ENCODE measurements at places on chromosomes 4 and X. TPM values are rescaled to one million over a fixed set of nuclear protein-coding genes. Genes with fewer than 3 reads are reported as not detected.

OTUD6A gene
- total RNA-seq = not detected

MORC4 gene
- total RNA-seq = 50.6 TPM

DGKQ gene
- total RNA-seq = 5.3 TPM

- no peak for DNase-seq
Measured at GRCh38 chr4:75623026-75623425, 7.3 kb downstream of the CDKL2 start.

CASP3 gene
- total RNA-seq = 42.9 TPM

DNA sequence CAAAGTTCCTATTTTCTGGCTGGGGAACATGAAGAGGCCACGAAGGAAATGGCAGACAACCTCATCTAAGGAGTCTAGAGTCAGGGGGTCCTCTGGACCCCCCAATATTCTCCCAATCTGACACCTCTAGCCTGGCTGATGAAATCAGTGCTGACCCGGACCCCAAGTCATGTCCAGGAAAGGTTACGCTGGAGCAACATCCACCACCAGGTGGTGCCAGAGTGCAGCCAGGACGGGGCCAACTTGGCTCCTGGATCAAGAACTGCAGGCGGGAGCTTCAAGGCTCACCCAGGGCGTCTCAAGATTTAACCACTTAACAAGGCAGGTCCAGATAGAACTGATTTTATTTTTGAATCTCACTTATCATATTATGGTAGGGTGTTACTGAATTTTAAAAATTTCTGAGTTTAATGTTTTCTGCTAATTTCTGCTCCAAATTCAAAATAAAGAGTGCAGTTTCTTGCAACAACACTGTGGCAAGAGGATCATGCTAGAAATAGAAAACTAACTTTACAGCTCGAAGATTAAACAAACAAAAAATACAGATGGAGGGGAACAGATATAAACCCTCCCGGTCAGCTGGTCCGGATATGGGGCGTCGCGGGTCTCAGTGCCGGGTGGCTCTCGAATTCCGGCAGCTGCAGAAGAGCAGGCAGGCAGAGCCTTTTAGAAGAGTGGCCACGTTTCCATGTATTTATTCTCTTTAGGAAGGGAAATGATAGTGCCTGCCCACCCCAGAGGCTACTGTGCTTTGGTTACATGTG is 135.5 kb downstream of the AFAP1 start:
- DNase-seq = peak; percentile 85

- DNase-seq = peak; percentile 36
Measured at GRCh38 chr4:156538651-156539257, 432.8 kb downstream of the PDGFC start.

HSFX3 gene
- total RNA-seq = not detected

MAGEA11 gene
- total RNA-seq = not detected

DNA sequence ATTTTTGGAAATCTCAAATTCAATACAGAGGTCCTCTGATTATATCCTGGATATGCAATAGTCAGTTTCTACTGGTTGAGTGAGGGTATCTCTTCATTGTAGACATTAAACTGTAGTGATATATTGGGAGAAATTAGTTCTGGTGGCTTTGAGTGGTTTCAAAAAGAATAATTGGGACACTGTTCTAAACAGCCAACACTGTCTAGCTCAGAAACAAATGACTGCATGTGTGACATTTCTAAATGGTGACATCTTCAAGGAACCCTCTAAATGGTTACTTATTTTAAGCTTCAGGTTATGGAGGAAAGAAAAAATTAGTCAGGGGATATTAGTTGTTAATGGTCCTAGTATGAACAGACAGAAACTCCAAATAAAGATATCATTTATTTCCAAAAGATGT is 186.2 kb downstream of the LARP7 start:
- DNase-seq = no peak

DNA sequence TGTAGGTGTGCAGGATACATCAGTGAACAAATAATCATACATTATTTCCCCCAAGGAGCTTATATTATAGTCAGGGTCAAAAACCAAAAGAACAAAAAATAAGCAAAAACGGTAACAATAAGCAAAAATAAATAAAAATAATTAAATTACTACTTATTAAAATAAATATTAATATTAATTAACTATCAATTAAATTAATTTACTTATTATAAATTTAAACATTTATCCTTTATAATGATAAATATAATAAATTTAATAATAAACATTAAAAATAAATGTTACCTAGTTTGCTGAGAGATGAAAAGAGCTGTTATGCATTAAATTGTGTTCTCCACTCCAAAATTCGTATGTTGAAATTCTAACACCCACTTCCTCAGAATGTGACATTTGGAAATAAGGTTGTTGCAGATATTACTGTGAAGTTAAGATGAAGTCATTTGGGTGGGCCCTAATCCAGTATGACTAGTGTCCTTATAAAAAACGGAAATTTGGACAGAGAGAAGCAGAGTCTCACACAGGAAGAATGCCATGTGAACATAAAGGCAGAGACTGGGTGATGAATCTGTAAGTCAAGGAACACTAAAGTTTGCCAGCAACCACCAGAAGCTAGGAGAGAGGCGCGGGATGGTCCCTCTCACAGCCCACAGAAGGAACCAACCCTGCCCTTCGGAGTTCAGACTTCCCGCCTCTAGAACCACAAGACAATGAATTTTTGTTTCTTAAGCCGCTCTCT is 67.2 kb upstream of the IBSP start:
- no peak for DNase-seq

DNA sequence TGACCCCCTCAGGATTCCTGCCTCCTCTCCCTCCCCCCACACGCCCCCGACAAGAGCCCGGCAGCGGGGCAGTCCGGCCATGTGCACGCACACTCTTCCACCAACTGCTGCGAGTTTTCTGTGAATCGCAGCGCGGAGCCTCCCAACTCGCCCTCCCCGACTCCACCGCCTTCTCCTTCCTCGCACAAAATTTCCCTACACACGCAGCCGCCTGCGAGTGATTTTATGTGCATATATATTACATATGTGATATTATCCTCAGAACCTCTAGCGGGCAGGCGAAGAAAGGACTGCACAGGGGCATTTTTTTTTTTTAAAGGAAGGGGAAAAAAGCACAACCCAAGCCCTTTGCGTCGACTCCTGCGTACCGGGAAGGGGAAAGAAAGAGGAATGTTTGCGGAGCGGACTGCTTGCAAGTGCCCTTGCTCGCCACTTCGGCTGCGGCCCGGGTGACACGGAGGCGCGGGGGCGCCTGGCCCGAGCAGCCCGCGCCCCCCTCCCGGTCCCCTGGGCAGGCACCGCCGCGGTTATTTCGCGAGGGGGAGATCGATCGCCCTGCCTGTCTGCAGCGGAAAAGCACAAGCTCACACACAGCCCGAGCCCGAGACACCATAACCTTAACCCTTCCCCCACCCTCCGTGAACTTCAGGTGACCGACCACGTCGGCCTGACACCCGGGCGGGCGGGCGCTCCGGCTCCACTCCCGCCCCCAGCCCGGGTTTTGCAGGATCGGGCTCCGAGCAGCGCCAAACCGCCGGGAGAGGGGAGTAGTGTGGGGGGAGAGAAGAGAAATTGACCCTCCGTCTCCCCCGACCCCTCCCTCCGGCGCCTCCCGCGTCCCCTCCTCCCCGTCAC is 2.3 kb downstream of the ZNF827 start:
- DNase-seq = peak; percentile 86

DNA sequence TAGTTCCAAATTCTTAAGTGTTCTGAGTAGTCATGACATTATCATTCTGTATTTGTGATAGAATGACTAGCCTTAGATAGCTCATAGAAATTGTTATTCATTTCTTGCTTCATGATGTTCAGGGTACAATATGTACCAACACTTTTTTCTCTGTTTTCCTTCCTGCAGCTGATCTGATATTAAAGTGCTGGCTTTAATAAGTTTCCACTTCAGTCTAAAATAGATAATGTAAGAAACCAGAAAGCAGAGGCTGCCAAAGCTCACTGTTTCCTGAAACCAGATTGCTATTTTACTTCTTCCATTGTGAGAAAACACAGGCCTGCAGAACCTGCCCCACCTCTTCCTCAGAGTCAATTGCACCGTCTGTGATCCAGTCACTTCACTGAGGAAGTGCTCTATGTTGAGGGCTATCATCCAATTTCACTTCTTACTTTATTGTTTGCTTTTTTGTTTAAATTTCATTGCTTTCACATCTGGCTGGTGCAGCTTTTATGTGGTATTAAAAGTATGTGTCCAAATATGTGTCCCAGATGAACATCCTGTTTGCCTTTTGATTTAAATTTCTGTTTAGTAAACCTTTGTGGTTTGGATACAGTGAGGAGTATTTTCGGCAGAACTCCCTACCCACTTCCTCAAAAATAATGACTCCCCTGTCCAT is 652.1 kb downstream of the ANKRD50 start:
- peak; percentile 77 for DNase-seq

- peak; percentile 33 for DNase-seq
Measured at GRCh38 chrX:71859637-71860036, 51.0 kb upstream of the NHSL2 start.

DNA sequence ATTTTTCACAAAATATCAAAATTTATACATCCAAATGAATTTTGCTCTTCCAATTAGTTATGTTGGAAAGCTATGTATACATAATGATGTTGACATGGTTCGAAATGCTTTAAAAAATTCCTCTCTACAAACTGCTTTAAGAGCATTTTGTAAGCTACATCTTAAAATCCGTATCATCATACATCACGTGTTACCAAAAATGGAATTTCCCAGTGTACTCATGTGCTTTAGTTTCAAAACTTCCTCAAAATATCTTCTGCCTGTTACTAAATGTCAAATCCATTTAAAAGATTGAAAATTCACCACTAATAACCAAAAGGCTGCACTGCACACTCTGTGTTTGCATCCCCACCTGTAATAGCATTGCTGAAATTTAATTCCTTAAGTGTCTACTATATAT is 87.9 kb downstream of the WDFY3 start:
- no peak for DNase-seq

DNA sequence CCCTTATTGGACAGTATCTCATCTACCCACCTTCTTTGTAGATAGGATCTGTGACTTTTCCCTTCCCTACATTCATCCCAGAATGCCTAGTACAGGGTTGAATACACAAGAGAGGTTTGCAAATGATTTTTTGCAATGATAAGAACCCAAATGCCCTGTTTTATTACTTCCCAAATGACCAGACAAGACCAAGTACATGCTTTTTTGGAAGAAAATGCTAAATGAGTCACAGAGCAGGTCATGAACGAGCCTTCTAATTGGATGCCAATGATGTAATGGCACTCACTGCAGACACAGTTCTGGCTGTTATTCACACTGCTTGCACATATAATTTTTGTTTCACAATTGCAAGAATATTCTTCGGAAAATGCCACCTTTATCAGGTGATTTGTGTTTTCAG is 17.8 kb upstream of the GABRQ start:
- DNase-seq = no peak

DNA sequence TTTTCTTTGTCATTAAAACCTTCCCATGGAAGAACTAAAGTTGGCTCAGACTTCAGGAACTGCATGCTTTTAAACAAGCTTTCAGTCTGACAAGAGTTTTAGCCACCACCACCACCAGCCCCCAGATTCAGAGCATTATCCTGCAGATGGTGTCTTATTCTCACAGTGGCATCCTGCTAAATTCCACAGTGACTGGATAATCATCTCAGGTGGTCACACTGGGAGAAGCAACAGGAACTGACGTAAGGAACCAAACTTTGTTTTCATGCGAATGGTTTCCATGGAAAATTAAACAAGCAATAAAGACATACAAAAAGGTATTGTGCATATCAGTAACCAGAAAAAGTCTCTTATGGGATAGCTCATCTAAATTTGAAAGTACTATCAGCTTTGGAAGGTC is 370.7 kb downstream of the FBXW7 start:
- no peak for DNase-seq

- no peak for DNase-seq
Measured at GRCh38 chrX:148601034-148601433, 100.6 kb downstream of the AFF2 start.

DNA sequence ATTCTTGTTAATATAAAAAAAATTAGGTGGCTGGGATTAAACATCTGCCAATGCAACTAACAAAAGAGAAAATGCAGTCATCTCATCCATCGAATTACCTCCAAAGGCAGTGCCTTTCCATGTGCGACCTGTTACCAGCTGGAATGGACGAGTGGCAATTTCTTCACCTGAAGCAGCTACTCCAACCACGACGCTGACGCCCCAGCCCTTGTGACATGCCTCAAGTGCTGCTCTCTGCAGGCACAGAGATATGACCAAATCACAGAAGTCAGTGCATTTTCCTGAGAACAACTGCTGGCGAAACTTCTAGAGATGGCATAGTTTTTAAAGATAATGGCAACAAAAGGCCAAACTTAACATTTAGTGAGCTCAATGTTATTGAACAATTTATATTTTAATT is 13.8 kb downstream of the ADH5 start:
- no peak for DNase-seq

DNA sequence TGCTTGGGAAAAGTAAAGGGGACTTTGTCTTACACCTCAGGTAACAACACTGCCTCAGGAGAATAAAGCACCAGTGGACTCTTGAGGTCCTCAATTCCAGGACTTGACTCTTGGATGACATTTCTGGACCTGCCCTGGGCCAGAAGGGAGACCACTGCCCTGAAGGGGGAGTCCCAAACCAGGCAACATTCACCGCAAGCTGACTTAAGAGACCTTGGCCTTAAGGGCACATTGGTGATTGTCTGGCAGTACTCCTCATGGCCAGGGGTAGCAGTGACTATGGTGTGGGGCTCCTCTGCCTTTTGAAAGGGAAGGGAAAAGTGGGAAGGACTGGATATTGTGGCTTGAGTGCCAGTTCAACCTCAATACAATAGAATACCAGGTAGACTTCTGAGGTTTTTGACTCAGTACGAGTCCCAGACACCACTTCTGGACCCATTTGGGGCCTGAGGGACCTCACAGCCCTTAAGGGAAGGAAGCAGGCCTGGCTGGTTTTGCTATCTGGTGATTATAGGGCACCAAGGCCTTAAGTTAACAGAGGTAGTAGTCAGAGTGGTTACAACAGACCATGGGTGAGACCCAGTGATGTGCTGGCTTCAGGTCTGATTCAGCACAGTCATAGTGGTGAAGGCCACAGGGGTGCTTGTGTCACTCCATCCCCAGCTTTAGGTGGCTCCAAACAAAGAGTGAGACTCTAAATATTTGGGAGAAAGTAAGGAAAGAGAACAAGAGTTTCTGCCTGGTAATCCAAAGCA is 121.2 kb upstream of the TET2 start:
- no peak for DNase-seq

- no peak for DNase-seq
Measured at GRCh38 chr4:14293582-14293981, 666.1 kb upstream of the BOD1L1 start.

MAGEE1 gene
- total RNA-seq = 0.24 TPM

MCTS1 gene
- 7.7 TPM for total RNA-seq

SUPT20HL1 gene
- not detected for total RNA-seq

NAP1L3 gene
- 9.6 TPM for total RNA-seq
